NCI-H146 (cell line): ENCODE measurements at places on chromosomes 7 and 10.

DNA sequence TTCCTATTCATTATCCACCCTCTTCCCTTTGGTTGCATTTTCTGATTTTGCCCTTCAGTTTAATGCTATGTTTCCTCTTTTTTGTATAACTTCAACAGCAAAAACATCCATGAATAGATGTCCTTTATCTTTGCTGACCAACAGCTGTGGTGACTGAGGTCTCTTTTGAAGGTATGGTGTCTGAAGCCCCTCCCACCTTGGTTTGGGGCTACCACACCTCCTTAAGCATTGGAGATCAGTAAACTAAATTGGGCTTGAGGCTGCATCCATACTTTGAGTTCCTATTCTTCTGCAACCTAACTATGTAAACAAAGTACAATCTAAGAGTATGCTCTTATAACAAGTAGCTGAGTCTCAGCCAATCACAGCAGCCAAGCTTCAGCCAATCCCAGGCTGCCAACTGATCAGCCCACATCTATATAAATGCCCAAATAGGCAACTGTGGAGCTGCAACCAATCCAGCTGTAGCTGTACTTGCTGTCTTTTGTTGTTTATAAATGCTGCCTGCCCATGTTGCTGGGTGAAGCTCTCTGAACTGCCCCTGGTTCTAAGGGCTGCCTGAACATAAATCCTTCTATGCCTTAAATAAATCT, 69.4 kb upstream of the PDLIM1 start:
- DNase-seq = peak; percentile 41

DNA sequence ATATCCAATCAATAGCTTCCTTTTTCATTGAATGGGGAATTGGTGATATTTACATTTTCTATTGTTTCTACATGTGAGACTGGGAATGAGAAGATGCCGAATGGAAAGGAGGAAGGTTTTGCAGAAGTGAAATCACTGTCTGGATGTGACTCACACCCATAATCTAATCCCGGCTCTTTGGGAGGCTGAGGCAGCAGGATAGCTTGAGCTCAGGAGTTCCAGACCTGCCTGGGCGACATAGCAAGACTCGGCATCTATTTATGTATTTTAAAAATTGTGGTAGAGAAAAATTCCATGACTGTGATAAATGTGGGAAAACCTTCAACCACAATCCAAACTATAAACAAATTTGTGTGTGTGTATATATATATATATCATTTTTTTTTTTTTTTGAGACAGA, 10.9 kb upstream of the FIS1 start:
- no peak for DNase-seq

GRCh38 chr10:132575320-132576201, 38.0 kb downstream of the INPP5A start:
- DNase-seq = no peak

- DNase-seq = peak; percentile 70
Measured at GRCh38 chr7:69564454-69565417, 33.5 kb upstream of the AUTS2 start.

- DNase-seq = peak; percentile 80
Measured at GRCh38 chr7:24290004-24290641, 6.1 kb downstream of the NPY start.

GRCh38 chr7:1948887-1949680, 279.0 kb downstream of the ELFN1 start:
- DNase-seq = no peak

DNA sequence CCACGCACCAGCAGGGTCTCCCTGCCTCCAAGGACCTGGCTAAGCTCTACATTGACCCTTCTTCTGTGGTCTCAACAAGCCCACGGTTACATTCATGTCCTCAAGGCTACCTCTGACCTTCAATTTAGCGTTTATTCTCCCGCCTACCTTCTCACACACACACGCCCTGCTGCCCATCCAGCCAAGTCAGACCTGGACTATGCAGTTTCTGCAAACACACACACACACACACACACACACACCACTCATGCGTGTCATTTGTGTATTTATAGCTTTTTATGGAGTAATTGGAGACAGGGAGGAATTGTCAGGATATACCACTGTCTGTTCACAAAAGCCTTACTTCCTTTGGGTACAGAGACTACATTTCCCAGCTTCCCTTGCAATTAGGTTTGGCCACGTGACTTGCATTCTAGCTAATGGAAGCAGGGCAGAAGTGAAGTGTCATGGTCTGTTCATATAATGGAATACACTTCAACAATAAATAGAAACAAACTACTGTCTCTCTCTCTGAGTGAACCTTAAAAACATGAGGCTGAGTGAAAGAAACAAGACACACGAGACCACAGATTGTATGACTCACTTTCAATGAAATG, 53.8 kb upstream of the CPXM2 start:
- DNase-seq = no peak
